ENCODE measurements at places on chromosomes 5 and 9.

DNA sequence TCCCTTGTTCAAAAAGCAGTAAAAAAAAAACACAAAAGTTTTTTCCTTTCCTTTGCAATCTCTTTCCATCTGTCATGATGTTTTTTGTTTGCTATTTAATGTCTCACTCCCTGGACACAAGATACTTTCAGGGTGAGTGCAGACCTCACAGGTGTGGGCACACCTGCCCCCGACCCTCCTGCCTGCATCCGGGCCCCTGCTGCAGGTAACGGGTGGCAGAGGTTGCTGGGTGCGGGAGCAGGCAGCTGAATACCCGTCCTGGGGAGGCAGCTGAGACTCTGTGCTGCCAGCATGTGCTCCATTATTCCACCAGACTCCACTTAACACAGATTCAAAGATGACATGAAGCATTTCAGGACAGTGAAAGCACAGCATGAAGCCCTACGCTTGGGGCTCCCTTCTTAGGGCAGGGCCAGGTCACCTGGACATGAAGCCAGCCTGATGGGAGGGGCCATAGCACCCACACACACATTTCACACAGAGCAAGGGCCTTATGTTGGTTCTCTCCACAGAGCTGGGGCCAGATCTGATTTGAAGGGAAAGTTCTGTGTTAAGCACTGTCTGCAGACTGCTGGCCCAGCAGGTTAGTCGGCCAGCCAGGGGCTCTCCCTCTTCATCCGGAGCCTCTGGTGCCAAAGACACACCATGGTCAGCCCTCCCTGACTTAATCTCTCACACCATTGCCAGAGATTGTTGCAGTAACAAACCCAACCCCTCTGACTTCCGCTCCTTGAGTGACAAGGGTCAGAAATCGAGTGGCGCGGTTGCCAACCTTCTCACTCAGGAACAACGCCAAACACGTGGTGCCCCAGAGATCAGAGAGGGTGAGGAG, 13.0 kb downstream of the NEK6 start:
- no peak for DNase-seq

DNA sequence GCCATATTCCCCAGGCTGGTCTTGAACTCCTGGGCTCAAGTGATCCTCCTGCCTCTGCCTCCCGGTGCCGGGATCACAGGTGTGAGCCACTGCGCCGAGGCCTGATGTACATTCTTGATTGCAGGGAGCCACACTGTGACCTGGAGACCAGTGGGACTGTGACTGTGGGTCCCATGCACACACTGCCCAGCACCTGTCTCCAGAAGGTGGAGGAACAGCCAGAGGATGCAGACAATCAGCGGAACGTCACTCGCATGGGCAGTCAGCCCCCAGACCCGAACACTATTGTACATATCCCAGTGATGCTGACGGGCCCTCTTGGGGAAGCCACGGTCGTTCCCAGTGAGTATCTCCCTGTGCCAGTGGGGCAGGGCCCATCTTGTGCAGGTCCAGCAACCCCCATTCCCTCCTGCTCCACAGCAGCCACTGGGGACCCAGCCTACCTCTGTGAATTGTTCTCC, 147.3 kb downstream of the CACNA1B start:
- no peak for DNase-seq

GRCh38 chr5:117302949-117303348, 728.3 kb upstream of the SEMA6A start:
- DNase-seq: no peak

GRCh38 chr5:15694696-15695214, 194.8 kb downstream of the FBXL7 start:
- no peak for DNase-seq

DNA sequence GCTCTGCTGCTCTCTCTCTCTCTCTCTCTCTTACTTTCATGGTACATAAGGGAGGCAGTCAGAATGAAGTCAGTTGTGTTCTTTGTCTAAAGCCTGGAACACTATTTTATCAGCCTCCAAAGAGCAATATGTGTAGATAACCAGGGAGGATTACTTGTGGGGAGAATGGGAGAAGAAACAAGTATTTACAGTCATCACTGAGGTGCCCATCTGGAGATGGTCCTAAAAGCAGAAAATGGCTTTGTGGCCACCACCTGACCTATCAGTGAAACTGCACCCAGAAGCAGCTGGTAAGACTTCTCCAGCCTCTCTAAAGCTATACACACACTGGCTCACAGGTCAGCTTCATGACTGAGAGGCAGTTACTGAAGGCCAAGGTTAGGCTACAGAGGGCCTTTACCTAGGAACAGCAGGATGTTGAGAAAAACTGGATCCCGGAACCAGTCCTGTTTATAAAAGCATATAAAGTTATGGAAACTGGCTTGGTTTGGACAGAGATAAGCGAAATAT, 75.1 kb downstream of the MRPS27 start:
- no peak for DNase-seq

GRCh38 chr5:16539169-16539666, 73.6 kb upstream of the ZNF622 start:
- no peak for DNase-seq

DNA sequence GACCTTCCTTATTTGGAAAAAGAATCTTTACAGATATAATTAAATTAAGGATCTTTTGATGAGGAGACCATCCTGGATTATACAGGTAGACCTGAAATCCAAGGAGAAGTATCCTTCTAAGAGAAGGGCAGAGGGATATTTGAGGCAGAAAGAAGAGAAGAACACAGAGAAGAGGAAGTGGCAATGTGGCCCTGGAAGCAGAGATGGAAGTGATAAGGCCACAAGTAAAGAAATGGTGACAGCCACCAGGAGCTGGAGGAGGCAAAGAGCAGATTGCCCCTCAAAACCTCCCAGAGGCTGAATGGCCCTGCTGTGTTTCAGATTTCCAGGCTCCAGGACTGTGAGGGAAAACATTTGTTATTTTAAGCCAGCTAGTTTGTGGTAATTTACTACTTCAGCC, 93.0 kb upstream of the ANKRD55 start:
- DNase-seq: no peak

DNA sequence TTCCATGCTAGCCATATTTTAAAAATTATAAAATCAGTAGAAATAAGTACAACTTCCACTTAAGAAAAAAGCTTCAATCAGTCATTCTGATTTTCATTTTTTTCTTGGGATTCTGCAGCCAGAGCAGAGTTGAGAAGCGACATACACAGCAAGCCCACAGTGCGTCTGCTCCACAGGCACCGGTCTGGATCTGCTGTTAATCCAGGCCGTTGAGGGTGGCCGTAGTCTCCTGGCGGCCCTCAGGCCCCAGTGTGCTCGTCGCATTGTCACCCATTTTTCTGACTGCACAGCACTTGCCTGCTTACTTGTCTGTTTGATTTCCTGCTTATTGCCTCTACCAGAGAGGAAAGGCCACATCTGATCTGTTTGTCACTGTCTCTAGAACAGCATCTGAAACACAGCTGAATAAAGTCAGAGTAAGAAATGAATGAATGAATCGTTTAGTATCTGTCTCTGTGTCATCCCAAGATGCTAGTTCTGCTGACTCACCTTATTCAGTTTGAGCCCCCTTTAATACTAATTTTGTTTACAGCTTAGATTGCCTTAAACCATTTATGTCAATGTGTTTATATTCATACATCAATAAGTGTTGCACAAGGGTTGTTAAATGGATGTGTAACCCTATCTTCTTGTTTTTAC, 11.6 kb upstream of the ASPN start:
- DNase-seq: no peak

GRCh38 chr5:145775893-145776444, 59.2 kb downstream of the PRELID2 start:
- DNase-seq: no peak

GRCh38 chr5:4720831-4721230, 419.3 kb upstream of the ADAMTS16 start:
- DNase-seq: no peak

Measured in stimulated activated CD8-positive, alpha-beta memory T cell treated with anti-CD3 and anti-CD28 coated beads, Interleukin-4, amount 100 ng/mL, for 1 hour (primary cell).